ENCODE measurements at places on chromosomes 11 and 22.

DNA sequence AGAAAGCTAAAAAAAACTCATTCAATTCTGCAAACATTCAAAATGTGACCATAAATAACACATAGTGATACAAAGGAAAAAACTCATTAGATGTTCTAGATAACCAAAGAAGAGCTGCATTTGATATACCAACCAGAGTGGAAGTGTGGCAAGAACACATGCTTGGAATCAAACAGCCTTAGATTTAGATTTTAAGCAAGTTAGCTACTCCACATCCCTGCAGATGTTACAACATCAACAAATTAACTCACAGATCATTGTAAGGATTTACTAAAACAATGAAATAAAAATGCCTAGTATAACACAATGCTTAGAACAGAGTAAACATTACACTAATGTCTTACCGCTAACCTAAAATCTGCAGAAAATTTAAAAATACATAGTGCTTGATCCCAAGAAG is 114.0 kb upstream of the AKIP1 start:
- DNase-seq, result no peak

GRCh38 chr11:28257761-28258160 is 149.6 kb downstream of the METTL15 start:
- DNase-seq, result no peak

- DNase-seq, result no peak
These were observed 8.1 kb downstream of the OR8A1 start for GRCh38 chr11:124577716-124578427.

DNA sequence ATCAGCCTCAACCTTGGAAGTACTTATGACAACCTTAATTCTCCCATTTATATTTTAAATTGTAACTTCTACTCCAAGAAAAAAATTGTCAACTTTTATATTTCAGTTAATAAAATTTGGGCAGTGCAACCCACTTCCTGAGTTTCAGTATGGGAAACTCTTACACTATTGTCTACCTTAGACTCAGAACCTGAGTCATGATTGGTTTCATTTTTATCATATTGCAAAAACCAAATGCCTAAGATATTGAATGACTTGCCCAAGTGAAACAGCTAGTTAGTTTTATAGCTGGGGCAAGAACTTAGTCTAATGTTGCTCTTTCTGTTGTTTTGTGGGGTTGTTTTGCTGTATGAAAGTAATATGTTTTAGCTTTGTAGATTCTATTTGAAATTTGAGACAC is 334.0 kb upstream of the ARHGAP42 start:
- no peak for DNase-seq

- DNase-seq, result no peak
These were observed 67.6 kb downstream of the MPPED1 start for GRCh38 chr22:43479301-43479950.

GRCh38 chr22:39128508-39128907 is 24.0 kb downstream of the CBX7 start:
- no peak for DNase-seq

GRCh38 chr11:11703885-11704284 is 82.1 kb upstream of the GALNT18 start:
- DNase-seq, result no peak

DNA sequence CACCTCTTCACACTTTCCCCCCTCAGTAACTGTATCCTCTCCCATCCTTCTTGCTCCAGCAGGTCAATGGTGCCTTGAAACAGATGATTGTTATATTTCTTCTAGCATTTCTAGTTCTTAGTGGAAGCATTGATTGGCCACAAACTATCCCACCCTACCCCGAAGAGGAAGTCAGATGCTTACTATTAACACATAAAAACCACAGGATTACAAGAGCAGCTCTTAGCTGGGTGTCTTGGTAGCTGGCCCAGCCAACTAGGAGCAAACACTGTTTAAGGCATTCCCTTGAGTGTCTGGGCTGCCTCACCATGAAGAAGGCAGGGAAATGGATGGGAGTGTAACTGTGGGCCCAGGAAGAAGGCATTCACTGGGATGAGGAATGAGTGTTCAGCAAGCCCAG is 176.6 kb downstream of the GRIK4 start:
- no peak for DNase-seq

DNA sequence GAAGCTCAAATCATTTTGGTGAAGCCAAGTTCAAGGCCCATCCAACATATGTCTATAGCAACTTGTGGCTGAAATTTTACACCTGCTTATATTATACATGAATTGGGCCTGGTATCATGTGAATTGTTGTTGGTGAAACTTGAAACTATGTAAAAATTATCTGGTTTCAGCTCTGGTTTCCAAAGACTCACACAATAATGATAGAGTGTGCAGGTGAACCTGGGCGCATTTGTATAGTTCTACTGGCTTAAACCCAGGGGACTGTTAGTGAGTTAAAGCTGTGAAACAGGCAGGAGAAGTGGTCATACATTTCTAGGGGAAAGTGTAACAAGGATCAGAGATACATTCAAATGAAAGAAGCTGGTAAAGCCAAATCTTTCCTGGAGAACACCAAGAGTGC is 627.3 kb downstream of the METTL15 start:
- no peak for DNase-seq

GRCh38 chr11:130894322-130895025 is 21.8 kb downstream of the SNX19 start:
- no peak for DNase-seq

GRCh38 chr22:38866024-38866398 is 6.0 kb downstream of the CBX6 start:
- DNase-seq, result no peak

- no peak for DNase-seq
These were observed 61.6 kb upstream of the TOP3B start for GRCh38 chr22:22044153-22044552.

DNA sequence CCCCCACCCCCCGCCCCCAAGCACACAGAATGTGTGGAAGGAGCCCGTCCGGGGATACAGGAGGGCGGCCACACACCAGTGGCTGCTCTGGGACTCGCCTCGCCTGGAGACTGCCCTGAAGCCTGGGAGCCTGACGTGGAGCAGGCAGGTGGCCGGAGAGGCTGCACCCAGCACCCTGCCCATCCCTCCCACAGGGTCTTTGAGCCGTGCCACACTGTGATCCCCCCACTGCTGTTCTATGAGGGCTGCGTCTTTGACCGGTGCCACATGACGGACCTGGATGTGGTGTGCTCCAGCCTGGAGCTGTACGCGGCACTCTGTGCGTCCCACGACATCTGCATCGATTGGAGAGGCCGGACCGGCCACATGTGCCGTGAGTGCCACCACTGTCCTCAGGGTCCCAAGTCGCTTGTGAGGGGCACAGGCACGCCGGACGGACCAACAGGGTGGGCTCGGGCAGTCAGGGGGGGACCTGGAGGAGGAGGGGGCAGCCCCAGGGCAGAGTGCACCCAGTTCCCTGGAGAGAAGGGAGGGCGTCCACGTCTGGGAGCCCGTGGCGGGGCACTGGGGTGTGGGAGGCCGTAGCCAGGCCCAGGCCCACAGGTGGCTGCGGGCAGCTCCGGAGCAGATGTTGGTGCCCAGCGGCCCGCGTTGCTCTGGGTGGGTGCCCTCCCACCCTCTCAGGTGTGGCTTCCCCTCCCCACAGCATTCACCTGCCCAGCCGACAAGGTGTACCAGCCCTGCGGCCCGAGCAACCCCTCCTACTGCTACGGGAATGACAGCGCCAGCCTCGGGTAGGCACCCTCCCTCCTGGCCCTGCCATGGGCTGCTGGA is 27.0 kb upstream of the MUC5B start:
- DNase-seq, result no peak

All from epithelial cell of proximal tubule (primary cell).